ENCODE measurements at places on chromosomes 1 and 21.

- DNase-seq = no peak
Measured at GRCh38 chr1:84834419-84835064, 58.5 kb downstream of the LPAR3 start.

- DNase-seq = no peak
Measured at GRCh38 chr1:63557365-63557987, 34.2 kb downstream of the EFCAB7 start.

DNA sequence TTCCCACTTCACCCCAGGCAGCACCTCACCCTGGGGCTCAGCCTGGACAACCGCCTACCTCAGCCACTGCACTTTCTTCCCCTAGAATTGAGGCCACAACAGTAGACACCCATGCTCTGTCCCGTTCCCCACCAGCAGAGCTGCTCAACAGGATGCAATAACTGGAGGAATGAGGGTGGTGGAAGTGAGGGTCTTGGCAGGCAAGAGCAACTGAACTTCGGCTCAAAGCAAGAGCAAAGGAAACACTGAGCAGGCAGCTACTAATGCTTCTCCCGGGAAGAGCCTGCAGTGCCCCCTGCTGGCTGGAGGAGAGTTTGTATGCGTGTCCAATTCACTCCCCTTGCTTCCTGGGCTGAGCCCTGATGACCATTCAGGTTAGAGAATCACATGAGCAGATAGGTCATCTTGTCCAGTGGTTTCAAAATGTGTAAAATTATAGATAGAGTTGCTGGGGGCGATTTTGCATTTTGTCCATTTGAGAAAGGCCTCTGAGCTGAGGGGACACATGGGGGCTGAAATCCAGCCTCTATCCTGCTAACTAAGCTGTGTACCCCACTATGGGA is 13.9 kb downstream of the NT5C1A start:
- peak; percentile 60 for DNase-seq

- DNase-seq = peak; percentile 30
Measured at GRCh38 chr21:43864313-43864961, 586 bp upstream of the AGPAT3 start.

DNA sequence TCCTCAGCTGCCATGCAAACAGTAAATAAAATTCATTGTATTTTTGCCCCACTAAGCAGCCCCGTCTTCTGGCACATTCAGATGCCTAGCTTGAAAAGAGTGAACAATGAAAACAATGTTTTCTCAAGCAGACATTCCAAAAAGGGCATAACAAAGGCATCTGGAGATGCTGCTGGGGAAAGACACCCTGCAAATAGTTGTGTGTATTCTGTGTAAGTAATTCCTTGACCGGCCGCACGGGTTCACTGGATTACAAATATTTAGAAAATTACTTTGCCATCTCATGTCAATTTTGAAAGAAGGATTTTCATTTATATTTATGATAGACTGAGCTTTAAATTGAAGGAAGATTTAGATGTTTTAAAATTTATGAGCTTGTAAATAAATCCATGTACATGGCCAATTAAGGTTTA is 142.2 kb downstream of the SLC45A1 start:
- no peak for DNase-seq

DNA sequence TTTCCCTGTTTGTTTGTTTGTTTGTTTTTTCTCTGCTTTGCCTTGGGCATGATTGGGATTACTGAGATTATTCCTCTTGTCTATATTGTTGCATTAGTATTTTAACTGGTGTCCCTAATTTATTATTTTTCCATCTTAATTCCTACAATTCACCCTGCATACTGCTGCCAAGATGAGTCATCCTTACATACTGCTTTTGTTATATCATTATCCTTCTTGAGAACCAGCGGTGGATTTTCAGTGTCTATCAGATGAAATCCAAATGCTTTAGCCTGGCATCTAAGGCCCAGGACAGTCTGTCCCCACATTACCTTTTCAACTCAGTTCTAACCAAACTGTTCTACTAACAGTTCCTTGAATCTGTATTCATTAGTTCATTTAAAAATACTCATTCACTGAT is 101.7 kb downstream of the OLFML2B start:
- no peak for DNase-seq

- DNase-seq = no peak
Measured at GRCh38 chr21:20377250-20377649, 621.0 kb upstream of the NCAM2 start.

- no peak for DNase-seq
Measured at GRCh38 chr21:31429506-31429905, 85.4 kb upstream of the TIAM1 start.

Data from stimulated activated CD4-positive, alpha-beta T cell treated with anti-CD3 and anti-CD28 coated beads, Interleukin-1b, Interleukin-23, amount 100 ng/mL, for 4 hours (primary cell).